ENCODE measurements at places on chromosomes 11 and 22. TPM values are rescaled to one million over a fixed set of nuclear protein-coding genes. Genes with fewer than 3 reads are reported as not detected.
A peak's percentile ranks its signal among the peaks of the same experiment; 100 is the strongest.

DNA sequence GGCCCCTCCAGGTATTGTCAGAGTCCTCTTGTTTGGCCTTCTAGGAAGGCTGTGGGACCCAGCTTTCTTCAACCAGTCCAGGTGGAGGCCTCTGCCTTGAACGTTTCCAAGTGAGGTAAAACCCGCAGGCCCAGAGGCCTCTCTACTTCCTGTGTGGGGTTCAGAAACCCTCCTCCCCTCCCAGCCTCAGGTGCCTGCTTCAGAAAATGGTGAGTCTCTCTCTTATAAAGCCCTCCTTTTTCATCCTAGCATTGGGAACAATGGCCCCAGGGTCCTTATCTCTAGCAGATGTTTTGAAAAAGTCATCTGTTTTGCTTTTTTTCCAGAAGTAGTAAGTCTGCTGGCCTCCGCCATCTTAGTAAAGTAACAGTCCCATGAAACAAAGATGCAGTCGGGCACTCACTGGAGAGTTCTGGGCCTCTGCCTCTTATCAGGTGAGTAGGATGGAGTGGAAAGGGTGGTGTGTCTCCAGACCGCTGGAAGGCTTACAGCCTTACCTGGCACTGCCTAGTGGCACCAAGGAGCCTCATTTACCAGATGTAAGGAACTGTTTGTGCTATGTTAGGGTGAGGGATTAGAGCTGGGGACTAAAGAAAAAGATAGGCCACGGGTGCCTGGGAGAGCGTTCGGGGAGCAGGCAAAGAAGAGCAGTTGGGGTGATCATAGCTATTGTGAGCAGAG, at the start of gene CD3E:
CD3E (plus strand) TSS at position 163 of the 681 bp plus-strand sequence; CDS start at position 386, 223 bp downstream.
- DNase-seq: no peak

GRCh38 chr22:46810856-46811786, 48.7 kb downstream of the TBC1D22A start:
- no peak for DNase-seq

DNA sequence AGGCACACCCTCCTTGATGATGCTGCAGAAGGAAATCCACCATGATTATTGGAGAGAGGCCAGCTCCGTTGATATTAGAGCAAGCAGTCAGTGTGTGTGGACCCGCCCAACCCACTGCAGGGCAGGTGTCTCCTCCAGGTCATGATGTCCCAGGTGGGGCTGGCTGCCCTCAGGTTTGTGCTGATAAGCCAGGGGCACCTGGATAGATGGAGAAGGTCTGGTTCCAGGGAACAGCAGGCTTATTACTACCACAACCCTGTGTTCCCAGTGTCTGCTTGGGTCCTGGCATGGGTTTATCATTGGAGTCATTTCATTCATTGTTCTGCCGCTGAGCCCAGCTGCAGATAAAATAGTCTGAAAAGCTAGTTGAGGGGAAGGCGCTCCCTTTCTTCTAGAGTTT, 181.1 kb upstream of the NECTIN1 start:
- DNase-seq: no peak

DNA sequence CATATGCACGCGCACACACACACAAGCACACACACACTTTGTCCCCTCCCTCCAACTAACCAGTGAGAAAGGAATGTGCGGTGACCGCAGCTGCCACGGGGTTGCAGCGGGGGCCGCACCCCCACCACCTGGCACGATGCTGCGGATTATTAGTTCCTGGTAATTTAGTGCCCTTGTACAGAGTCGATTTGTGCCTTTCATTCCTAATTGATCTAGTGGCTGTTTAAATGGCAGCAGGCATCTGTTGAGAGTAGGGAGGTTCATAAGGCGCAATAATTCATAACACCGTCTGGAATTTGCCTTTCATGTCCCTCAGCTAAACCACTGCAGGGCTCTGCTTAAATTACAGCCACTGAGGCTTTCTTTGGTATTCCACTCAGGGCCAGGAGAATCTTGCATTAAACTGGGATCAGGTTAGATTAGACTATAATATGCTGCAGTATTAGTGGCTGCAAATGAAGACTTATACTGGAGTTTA, 113.7 kb downstream of the FEZ1 start:
- DNase-seq: no peak

DNA sequence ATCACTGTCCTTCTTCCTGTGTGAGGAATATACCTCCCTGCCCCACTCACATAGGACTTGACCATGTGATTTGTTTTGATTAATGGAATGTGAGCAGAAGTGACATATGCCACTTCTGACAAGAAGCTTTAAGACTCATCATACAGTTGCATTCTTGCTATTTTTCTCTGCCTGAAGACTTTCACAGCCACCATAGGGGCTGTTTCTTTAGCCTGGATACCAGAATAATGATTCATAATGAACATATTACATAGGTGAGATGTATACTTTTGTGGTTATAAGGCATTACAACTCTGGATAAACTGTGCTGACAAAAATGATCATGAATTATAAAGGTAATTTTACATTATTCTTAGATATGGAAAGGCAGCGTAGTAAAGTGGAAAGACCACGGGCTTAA, 798.0 kb downstream of the DLG2 start:
- no peak for DNase-seq

- DNase-seq: no peak
Observed at GRCh38 chr11:121385688-121386087, 66.4 kb upstream of the SORL1 start.

DNA sequence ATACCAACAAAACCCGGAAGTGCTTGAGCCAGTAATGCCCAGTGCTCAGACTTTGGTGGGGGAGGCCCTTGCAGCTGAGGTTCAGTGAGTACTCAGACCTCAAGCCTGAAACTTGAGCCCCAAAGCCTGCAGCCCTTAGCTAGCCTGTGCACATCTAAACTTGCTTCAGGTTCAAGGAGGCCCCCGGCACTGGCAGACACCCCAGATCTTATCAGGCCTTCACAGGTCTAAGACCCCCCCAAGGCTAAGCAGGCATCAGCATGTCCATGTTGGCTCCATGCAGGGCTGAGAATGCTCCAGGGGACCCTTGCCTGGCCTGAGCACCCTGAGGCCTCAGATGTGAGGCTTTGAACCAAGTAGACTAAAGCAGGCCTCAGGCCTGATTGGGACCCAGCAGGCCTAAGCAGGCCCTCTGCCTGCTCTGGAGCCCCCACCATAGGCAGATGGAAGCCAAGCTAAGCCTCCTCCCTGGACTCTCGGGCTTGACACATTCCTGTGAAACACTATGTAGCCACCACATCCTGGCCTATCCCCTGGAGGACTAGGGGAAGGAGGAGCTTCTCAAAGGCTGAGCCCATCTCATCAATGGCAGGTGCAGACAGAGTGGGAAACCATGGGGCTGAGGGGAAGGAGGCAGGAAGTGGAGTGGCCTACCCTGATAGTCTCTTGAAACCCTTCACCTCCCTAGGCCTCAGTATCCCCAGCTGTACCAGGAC, 1.2 kb upstream of the CASTOR1 start:
- DNase-seq: peak; percentile 58

- no peak for DNase-seq
Observed at GRCh38 chr11:132872211-132872610, 660.1 kb downstream of the OPCML start.

DNA sequence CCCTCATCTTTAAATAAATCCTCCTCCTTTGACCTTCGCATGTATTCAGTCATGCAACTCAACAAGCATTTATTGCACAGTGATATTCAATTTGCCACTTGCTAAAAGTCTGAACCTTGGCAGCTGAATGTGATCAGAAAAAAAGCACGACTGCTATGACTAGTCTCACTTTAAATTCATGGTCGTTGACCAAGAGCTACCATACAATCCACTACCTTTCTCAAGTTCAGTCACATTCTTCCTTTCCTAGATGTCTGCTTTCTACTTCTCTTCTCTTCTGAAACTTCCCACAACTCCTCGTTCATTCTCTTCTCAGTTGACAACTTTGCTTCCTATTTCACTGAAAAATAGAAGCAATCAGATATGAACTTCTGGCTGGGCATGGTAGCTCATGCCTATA, 2.0 kb upstream of the SAA1 start:
- no peak for DNase-seq

DNA sequence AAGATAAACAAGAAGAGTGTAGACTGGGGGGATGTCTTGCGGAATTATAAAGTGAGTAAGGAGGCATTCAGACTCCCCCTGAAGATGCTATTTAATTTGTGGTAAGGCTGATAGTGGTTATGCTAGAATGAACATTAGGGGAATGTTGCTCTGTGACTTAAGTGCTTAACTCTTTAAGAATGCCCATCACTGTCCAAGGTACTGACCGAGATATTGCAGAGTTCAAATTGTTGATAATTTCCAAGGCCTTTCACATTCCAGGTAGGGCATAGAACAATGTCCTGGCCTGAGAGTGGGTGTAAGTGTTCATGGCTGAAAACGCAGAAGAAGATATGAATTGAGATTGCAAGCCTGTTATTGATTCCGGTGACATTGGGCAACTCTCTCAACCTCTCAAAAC, 90.3 kb upstream of the SEZ6L start:
- DNase-seq: no peak

DNA sequence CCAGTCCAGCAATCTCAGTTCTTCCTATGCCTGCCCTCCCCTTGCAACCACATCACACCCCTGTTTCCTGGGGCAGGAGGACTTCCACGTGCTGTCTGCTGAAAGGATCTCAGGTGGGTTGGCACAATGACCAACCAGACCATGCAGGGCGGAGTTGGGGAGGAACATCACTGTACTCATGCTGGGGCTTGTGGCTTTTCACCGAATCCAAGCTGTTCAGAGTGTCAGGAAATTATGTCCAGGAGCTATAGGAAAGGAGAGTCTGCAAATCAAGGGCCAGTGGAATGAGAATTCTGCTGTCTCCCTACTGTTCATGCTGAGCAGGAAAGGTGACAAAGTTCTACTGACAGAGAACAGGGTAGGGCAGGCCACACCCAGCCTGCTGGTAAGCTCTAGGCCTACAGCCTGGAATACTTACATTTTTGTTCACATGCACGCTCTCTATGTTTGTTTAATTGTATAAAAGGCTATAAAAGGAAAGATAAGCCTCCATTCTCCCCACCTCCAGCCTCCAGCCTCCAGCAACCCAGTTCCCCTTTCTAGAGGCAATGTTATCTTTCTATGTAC, 1.7 kb upstream of the PLAAT2 start:
- no peak for DNase-seq

DNA sequence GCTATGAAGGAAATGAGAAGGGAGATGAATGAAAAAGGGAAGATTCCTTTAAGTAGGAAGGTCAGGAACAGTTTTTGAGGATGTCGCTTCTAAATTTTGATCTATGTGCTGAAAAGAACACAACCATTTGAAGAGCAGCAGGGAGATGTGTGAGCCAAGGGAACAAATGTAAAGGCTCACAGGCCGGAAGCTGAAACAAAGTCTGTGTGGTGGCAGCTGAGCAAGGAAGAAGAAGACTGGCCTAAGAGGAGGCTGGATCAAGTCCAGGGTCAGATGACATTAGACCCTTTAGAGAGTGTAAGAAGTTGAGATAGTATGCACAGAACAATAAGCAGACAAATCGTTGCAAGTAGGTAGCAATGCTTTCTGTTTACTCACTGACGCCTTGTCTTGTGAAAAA, 1631.4 kb upstream of the TENM4 start:
- DNase-seq: peak; percentile 83

GRCh38 chr11:130911306-130911705, 5.0 kb downstream of the SNX19 start:
- DNase-seq: no peak

The MPZL2 gene
- total RNA-seq: not detected

The OR4C6 gene
- total RNA-seq: not detected

The IGLL1 gene
- total RNA-seq: not detected

Measured in A673 (cell line).